ENCODE measurements at places on chromosomes 12 and 14.

DNA sequence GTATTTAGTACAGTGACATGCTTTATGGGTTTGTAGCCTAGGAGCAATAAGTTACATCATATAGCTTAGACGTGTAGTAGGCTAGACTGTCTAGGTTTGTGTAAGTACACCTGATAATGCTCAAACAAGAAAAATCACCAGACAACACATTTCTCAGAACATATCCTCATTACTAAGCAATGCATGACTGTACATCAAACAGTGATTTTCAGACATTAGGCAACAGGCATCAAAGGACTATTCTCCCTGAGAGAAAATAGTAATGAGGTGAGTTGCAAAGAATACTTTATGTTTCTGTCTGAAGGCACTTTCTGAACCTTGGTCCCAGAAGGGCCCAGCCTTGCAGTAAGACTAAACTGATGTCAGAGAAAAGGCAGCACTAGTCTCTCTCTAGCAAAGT is 48.4 kb upstream of the SYT10 start:
- no peak overlapping the region for H3K27ac ChIP-seq
- H3K4me1 ChIP-seq = no peaks in the 10 kb centered on the region
- H3K36me3 ChIP-seq = no peaks in the 10 kb centered on the region
- no peak for DNase-seq
- no peak overlapping the region for H3K4me3 ChIP-seq

DNA sequence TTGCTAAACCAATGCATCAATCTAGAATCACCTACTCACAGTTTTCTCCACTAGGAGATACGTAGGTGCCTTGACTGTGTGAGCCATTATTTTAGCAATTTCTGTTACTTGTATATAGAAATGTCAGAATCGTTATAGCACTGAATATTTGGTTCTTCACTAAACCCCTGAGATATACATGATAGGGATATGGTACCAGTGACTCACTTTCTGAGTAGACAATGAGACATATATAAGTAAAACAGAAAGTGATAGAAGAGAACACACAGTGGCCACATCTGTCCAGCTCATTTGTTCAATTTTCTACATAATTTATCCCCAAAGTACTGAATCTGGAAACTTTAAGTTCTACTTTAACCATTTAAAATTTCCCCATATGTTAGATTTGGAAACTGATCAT is 1505.5 kb upstream of the TMEM132C start:
- H3K36me3 ChIP-seq = no peaks in the 10 kb centered on the region
- H3K27ac ChIP-seq = no peak overlapping the region
- DNase-seq = no peak
- H3K4me3 ChIP-seq = no peak overlapping the region

GRCh38 chr12:71848212-71848611 is 8.7 kb downstream of the TBC1D15 start:
- H3K27me3 ChIP-seq = no peaks in the 10 kb centered on the region
- H3K27ac ChIP-seq = no peak overlapping the region
- peaks cover 42% of the 10 kb centered on the region for H3K4me1 ChIP-seq
- DNase-seq = no peak
- H3K4me3 ChIP-seq = no peak overlapping the region

- H3K27ac ChIP-seq = no peak overlapping the region
- no peaks in the 10 kb centered on the region for H3K4me1 ChIP-seq
- no peak overlapping the region for H3K4me3 ChIP-seq
Measured at GRCh38 chr12:76206677-76207072, 122.2 kb upstream of the NAP1L1 start.

GRCh38 chr12:123621101-123621500 is 12.4 kb downstream of the EIF2B1 start:
- no peaks in the 10 kb centered on the region for H3K27me3 ChIP-seq
- H3K4me1 ChIP-seq = no peaks in the 10 kb centered on the region
- DNase-seq = no peak
- peaks cover 56% of the 10 kb centered on the region for H3K36me3 ChIP-seq
- H3K4me3 ChIP-seq = no peak overlapping the region
- H3K27ac ChIP-seq = no peak overlapping the region

- no peaks in the 10 kb centered on the region for H3K36me3 ChIP-seq
- H3K27me3 ChIP-seq = no peaks in the 10 kb centered on the region
- no peak overlapping the region for H3K27ac ChIP-seq
- DNase-seq = peak; percentile 16
- no peaks in the 10 kb centered on the region for H3K4me1 ChIP-seq
Measured at GRCh38 chr14:44316647-44317440, 190.2 kb downstream of the FSCB start.

- H3K27ac ChIP-seq = peak overlapping the region; percentile 97
- H3K4me3 ChIP-seq = no peak overlapping the region
- no peaks in the 10 kb centered on the region for H3K36me3 ChIP-seq
- no peak for DNase-seq
- H3K4me1 ChIP-seq = peaks cover 88% of the 10 kb centered on the region
Measured at GRCh38 chr14:56137453-56137807, 19.2 kb downstream of the PELI2 start.

- no peak overlapping the region for H3K4me3 ChIP-seq
- H3K4me1 ChIP-seq = peaks cover 32% of the 10 kb centered on the region
- H3K27me3 ChIP-seq = no peaks in the 10 kb centered on the region
Measured at GRCh38 chr12:95700316-95700785, 90.2 kb downstream of the NTN4 start.
